ENCODE measurements at places on chromosomes 1 and 21. TPM values are rescaled to one million over a fixed set of nuclear protein-coding genes. Genes with fewer than 3 reads are reported as not detected.

DNA sequence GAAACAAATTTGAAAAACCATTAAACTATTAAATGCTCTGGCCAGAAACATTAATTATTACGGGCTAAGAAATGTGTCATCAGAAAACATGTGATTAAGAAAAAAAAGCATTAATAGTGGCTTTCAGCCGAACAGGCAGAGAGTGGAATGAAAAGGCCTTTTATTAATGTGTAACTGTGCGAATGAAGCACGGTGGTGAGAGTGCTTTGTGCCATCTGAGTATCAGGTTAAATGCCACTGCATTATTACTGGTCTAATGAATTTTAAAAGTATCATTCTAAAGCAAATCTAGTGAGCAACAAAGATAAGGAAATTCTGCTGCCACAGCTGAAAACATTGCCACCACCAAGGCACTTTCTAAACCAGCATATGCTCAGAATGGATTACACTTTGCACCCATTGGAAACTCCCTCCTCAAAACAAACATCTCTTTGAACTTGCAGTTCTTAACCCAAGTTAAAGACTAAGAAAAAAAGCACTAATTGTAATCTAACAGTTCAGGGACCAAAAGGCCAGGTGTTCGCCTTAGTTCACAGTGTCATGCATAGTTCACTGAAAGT, 30.0 kb upstream of the SSX2IP start:
- H3K36me3 ChIP-seq, result no peaks in the 10 kb centered on the region
- no peak overlapping the region for H3K27ac ChIP-seq
- H3K4me1 ChIP-seq, result no peaks in the 10 kb centered on the region
- no peak for DNase-seq
- no peak overlapping the region for H3K4me3 ChIP-seq

DNA sequence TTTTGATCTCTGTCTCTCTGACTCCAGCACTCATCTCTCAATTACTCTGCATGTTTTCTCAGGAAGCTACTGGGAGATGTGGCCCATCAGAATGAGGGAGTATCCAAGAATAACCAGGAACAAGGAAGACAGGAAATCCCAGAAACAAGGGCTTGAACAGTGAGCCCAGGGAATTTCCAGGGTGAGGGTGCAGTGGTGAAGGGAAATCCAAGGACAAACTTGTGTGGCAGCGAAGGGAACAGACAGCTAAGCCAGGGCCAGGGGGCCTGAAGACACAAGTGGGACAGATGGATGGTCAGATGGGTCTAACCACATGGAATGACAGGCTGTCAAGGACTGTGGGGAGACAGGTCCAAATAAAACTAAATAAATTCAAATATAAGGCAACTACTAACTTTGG, 121.8 kb upstream of the ERRFI1 start:
- H3K27ac ChIP-seq, result peak overlapping the region; percentile 91
- H3K36me3 ChIP-seq, result no peaks in the 10 kb centered on the region
- H3K4me1 ChIP-seq, result peaks cover 19% of the 10 kb centered on the region
- H3K27me3 ChIP-seq, result no peaks in the 10 kb centered on the region

DNA sequence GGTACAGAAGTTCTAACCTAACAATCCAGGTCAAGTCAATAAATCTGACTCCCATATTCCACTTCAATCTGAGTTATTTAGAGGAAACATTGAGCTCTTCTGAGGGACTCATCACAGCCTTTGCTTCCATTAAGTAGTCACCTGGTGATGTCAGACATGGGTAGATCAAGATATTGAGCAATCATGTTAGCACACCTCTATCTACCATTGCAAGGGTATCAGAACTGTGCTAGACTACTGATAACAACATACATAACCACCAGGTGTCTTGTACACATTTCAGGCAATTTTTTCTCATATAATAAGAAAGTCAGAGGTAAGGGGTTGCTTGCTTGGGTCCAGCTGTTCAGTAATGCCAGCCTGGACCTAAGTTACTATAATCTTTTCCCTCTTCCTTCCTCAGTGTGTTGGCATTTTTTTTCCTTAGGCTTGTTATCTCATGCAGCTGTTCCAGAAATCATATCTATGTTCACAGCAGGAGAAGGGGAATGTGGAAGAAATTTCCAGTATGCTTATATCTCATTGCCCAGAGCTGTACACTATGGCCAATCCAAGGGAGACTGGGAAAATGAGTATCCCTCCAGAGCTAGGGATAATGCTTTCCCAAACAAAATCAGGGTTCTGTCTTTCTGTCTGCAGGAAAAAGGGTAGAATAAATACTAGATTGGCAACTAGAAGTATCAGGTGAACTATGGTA, 52.3 kb downstream of the GRIK1 start:
- H3K4me1 ChIP-seq, result no peaks in the 10 kb centered on the region
- no peak overlapping the region for H3K27ac ChIP-seq
- no peak overlapping the region for H3K4me3 ChIP-seq
- DNase-seq, result no peak
- H3K36me3 ChIP-seq, result no peaks in the 10 kb centered on the region
- H3K27me3 ChIP-seq, result no peaks in the 10 kb centered on the region

The CREB3L4 gene
- 12.3 TPM for total RNA-seq

DNA sequence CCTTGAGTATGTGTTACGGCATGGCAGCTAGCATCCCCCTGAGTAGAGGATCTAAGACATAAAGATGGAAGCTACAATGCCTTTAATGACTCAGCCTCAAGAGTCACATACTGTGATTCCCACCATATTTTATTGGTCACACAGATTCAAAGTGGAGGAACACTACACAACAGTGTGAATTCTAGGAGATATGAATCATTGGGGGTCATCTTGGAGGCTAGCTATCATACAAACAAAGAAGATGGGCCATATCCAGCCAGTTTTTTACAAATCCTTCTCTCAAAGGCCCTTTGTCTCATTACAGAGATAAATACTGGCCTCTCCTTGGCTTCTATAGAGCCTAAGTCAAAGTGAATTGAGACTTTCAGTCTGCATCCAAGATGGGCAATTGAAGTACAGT, 177.0 kb downstream of the TBX15 start:
- H3K4me1 ChIP-seq, result no peaks in the 10 kb centered on the region
- no peak overlapping the region for H3K4me3 ChIP-seq
- DNase-seq, result no peak
- no peaks in the 10 kb centered on the region for H3K36me3 ChIP-seq
- no peaks in the 10 kb centered on the region for H3K27me3 ChIP-seq

DNA sequence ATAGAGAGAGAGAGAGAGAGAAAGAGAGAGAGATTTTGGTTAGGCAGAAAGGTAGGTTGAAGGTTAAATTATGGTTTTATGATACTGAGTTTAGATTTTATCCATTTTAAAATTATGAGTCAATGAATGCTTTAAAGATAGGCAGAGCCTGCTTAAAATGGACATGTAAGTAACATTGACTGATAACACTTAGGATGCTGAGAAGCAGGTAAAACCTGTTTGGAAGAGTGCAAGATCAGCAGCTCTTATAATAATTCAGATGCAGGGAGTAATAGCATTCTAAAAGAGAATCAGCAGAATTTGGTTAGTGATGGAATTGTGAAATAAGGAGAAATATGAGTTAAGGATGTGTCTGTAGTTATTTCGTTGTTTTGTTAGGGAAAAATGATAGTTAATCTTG, 446.6 kb downstream of the PLA2G4A start:
- H3K4me1 ChIP-seq, result no peaks in the 10 kb centered on the region
- H3K36me3 ChIP-seq, result no peaks in the 10 kb centered on the region
- H3K27me3 ChIP-seq, result no peaks in the 10 kb centered on the region
- DNase-seq, result no peak

The RAB25 gene
- not detected for total RNA-seq

- H3K27ac ChIP-seq, result no peak overlapping the region
- DNase-seq, result no peak
- no peaks in the 10 kb centered on the region for H3K36me3 ChIP-seq
- H3K4me1 ChIP-seq, result no peaks in the 10 kb centered on the region
- no peaks in the 10 kb centered on the region for H3K27me3 ChIP-seq
- no peak overlapping the region for H3K4me3 ChIP-seq
Measured at GRCh38 chr1:191151321-191151807, 673.7 kb upstream of the BRINP3 start.

DNA sequence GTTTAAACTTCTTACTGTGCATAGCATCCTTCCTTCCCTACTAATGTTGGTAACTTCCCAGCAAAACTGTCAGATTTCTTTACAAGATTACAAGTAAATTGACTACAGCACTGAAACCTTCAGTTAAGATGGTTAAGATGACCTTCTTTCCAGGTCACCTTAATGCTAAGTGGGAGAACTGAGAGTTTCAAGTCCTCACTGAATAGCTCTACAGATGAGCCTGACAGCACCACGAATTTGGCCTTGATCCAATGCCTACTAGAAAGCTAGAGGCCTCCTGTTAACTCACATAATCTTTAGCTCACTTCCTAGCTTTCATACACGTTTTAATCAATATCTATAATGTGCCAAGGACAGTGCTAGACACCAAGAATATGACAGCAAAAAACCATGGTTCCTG, 276.0 kb upstream of the PLD5 start:
- no peak overlapping the region for H3K4me3 ChIP-seq
- H3K4me1 ChIP-seq, result no peaks in the 10 kb centered on the region
- no peak for DNase-seq
- peaks cover 2% of the 10 kb centered on the region for H3K27me3 ChIP-seq
- H3K27ac ChIP-seq, result no peak overlapping the region

DNA sequence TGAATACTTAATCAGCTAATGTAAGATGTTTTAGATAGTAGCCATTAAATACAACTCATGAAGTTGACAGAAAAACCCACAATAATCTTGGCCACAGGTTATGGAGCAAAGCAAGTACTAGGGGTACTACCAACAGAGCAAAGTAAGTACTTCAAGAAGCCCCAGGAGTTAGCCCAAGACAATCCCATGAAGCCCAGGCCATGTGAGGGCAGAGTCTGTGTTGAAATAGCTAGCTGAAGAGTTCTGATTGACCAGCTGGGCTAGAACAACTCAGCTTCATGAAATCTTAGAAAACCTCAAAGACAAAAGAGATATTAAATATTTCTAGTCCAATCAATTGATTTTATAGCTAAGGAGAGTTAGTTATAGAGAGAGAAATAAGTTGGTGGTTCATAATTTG, 212.9 kb upstream of the HOOK1 start:
- H3K27me3 ChIP-seq, result no peaks in the 10 kb centered on the region
- no peaks in the 10 kb centered on the region for H3K36me3 ChIP-seq
- no peak overlapping the region for H3K27ac ChIP-seq

- H3K27me3 ChIP-seq, result no peaks in the 10 kb centered on the region
- DNase-seq, result peak; percentile 55
- no peak overlapping the region for H3K27ac ChIP-seq
- no peaks in the 10 kb centered on the region for H3K36me3 ChIP-seq
Measured at GRCh38 chr1:205141236-205142101, 19.7 kb upstream of the RBBP5 start.

GRCh38 chr1:199150756-199151155, 511.9 kb downstream of the PTPRC start:
- no peak overlapping the region for H3K27ac ChIP-seq
- H3K4me3 ChIP-seq, result no peak overlapping the region
- no peaks in the 10 kb centered on the region for H3K27me3 ChIP-seq
- no peaks in the 10 kb centered on the region for H3K36me3 ChIP-seq
- H3K4me1 ChIP-seq, result no peaks in the 10 kb centered on the region
- no peak for DNase-seq

DNA sequence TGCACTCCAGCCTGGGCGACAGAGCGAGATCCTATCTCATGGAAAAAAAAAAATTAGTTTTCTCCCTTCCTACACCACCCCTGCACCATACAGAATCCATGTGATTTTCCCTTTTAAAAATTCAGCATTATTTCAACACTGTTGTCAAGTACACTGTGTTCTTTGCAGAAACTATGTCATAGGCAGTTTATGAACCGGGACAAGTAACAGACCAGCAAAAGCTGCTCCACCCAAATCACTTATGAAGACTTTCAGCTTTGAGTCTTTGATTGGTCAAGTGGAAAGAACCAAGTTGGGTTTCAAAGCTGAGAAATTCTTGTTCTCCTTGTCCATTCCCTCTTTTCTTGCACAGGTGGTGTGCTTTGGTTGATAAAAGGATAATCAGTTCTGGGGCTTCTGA, 173.0 kb downstream of the CDC7 start:
- no peaks in the 10 kb centered on the region for H3K36me3 ChIP-seq
- no peaks in the 10 kb centered on the region for H3K27me3 ChIP-seq
- H3K27ac ChIP-seq, result no peak overlapping the region
- H3K4me3 ChIP-seq, result no peak overlapping the region

DNA sequence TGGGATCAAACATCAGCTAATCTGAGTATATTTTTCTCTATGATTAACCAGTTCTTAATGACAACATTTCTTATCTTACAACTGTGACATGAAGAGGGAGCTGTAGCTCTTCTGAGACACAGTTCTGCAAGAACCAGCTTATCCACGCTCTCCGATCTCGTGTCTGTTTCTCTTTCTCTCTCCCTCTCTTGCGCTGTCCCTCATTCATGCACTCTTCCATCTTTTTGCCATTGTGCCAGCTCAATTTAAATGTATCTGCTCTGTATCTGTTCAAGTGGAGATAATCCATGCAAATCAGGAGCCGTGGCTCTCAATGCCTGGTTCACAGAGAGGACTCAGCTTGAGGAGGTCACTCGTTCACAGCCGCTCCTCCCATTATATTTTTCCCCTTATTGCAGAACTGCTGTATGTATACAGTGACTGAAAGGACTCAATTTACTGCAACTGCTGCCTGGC, 494.7 kb upstream of the ADGRL2 start:
- H3K4me3 ChIP-seq, result peak overlapping the region; percentile 35
- peak; percentile 4 for DNase-seq
- no peaks in the 10 kb centered on the region for H3K36me3 ChIP-seq
- H3K27me3 ChIP-seq, result no peaks in the 10 kb centered on the region
- no peaks in the 10 kb centered on the region for H3K4me1 ChIP-seq
- no peak overlapping the region for H3K27ac ChIP-seq

- H3K27ac ChIP-seq, result no peak overlapping the region
- no peak overlapping the region for H3K4me3 ChIP-seq
- no peak for DNase-seq
- H3K36me3 ChIP-seq, result no peaks in the 10 kb centered on the region
- H3K27me3 ChIP-seq, result no peaks in the 10 kb centered on the region
Measured at GRCh38 chr1:91594383-91595055, 93.9 kb downstream of the CDC7 start.

The SLC16A4 gene
- total RNA-seq, result 0.46 TPM

GRCh38 chr1:89391686-89392085, 27.8 kb downstream of the GBP6 start:
- H3K27me3 ChIP-seq, result no peaks in the 10 kb centered on the region
- no peak overlapping the region for H3K4me3 ChIP-seq
- DNase-seq, result no peak

DNA sequence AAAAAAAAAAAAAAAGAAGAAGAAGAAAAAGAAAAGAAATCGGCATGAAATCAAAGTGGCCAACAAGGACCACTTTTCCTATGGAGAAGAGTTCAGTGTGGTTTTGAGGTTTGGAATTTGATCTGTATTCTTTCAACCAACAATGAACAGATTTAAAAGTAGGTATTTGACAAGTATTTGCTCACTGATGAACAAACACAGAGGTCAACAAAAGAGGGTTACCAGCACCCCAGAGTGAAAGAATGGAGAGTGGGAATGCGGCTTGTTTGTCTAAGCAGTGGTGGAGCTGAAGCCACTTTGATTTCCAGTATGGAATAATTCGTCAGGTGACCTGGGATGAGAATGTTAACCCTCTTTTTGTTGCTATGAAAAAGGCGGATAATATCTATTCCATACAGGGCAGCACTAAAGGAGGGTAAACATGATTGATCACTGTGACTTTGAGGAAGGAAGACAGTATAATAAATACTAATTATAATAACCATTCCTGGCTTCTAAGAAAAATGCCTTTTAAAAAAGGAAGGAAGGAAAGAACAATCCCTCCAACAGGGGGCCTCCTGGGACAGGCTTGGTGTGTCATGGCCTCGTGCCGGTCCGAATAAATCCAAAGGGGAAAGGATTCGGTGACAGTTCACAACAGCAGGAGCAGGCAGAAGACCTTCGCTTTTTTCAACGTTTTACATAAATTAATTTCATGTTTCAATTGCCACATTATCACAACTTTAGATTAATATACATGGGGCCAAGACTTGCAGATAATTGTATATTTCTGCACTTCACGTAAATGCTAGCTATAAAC, 37.2 kb upstream of the SIM2 start:
- no peak overlapping the region for H3K4me3 ChIP-seq
- H3K27me3 ChIP-seq, result no peaks in the 10 kb centered on the region
- H3K4me1 ChIP-seq, result no peaks in the 10 kb centered on the region
- no peak for DNase-seq

The NTMT2 gene
- not detected for total RNA-seq

Measured in Panc1 (cell line).